ENCODE measurements at places on chromosomes 1 and 21.

DNA sequence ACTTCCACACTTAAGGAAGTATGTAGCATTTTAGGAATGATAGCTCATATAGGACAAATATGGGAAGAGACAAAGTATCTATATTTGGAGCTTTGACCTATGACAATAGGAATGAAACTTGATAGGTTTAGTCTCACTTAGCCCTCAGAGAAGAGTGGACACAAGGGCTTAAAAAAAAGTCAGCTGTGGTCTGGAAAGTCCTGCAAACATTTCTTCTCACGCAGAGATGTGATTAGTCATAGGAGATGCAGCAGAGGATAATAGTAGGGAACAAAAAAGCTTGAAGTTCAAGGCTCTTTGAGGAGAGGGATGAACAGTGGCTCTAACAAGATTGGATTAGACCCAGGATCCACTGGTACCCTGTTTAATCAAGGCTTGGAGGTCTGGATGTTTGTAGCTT, 14.8 kb upstream of the RNF220 start:
- no peak for DNase-seq

GRCh38 chr1:174413632-174414031, 34.1 kb upstream of the GPR52 start:
- no peak for DNase-seq

DNA sequence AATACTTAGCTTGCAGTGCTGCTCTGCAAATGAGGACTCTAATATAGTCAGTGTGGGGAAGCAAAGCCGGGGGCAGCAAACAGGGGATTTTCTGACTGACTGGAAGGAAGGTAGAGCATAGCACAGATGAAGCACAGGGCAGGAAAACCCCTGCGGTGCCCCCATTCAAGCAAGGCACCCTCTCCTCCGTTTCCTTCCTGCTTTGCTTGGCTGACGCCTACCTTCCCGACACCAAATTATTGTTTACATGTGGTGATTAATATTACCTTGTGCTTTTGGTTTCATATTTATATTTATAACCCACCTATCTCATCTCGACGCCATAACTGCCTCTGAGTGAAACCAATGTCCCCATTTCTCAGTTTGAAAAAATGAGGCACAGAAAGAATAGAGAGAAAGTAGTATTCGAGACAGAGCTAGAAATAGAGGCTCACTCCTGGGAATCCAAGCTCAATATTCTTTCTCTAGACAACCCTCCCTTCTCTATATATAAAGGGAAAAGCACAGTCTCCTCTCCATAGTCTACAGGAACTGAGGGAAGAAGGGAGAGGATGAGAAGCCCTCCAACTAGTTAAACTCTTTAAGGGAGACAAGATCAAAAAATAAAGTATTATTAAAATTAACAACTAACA, 41.3 kb downstream of the PIK3C2B start:
- peak; percentile 67 for DNase-seq

- DNase-seq, result no peak
Measured at GRCh38 chr1:51342591-51343206, 12.3 kb upstream of the TTC39A start.

- peak; percentile 90 for DNase-seq
Measured at GRCh38 chr1:65423884-65424572, 3.6 kb downstream of the LEPR start.

- no peak for DNase-seq
Measured at GRCh38 chr1:13818926-13819325, 118.9 kb downstream of the PRDM2 start.

GRCh38 chr1:32234792-32235191, 12.2 kb upstream of the FAM167B start:
- no peak for DNase-seq

DNA sequence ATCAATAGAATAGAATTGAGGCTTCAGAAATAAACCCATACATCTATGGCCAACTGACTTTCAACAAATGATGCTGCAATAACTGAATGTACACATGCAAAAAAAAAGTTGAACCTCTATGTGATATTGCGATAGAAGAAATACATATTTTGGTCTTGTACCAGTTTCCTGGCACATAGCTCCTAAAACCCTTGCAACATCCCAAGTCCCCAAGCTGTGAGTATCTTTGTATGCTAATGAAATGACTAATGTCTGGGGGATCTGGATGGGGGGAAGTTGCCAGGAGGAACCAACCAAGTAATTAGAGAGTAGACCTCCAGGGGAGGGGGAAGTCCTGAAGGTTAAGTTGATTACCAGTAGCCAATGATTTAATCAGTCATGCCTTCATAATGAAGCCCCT, 24.4 kb downstream of the BLZF1 start:
- no peak for DNase-seq

- DNase-seq, result peak; percentile 15
Measured at GRCh38 chr1:179143322-179143721, 61.5 kb downstream of the TOR3A start.

- peak; percentile 39 for DNase-seq
Measured at GRCh38 chr1:205458777-205459566, 3.1 kb upstream of the BLACAT1 start.

DNA sequence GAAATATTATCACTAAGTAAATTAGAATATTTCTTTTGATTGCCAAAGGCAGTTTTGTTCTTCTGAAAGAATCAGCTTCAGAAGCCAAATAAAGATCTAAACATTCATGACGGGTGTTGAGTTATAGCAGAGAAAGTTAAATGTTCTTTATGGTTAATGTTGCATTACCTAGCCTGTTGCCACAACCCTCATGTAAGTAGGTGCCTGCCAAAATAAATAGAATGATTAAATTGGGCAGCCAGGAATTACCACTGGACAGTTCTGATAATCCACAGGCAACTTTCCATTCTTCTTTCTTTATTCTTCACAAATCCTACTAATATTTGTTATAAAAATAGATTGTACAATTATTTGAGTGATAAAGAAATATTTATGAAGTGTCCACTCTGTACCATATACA, 217.9 kb upstream of the NRIP1 start:
- DNase-seq, result no peak

DNA sequence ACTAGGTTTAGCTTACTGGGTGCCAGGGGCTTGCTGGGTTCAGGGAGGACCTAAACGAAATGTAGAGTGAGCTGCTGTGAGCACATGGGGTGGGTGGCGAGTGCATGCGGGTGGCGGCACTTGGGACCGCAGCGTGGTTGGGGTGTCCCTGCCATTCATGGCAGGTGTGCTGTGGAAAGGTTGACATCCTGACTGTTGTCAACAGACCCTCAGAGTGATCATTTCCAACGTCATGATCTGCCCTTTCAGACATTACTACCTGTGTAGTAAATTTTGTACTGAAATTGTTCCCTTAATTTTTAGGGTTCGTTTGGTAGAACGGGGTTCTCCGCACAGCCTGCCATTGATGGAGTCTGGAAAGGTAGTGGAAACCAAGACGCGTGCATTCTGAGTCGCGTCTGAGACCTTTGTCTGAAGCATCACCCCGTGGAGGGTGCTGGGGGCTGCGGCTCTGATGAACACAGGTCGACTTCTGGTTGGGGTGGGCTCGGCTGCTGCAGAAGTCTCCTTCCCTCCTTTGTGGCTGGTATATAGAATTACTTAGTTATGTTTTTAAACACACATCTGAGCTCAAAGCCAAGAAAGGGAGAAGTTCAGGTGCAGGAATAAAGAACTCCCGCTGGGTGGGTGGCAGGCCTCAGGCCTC, 43.3 kb downstream of the S100B start:
- no peak for DNase-seq

GRCh38 chr1:30087465-30087864, 635.9 kb downstream of the MATN1 start:
- no peak for DNase-seq

- DNase-seq, result peak; percentile 77
Measured at GRCh38 chr1:200653022-200653462, 16.7 kb downstream of the DDX59 start.

GRCh38 chr1:54239631-54240031, 39.7 kb downstream of the MRPL37 start:
- DNase-seq, result no peak

DNA sequence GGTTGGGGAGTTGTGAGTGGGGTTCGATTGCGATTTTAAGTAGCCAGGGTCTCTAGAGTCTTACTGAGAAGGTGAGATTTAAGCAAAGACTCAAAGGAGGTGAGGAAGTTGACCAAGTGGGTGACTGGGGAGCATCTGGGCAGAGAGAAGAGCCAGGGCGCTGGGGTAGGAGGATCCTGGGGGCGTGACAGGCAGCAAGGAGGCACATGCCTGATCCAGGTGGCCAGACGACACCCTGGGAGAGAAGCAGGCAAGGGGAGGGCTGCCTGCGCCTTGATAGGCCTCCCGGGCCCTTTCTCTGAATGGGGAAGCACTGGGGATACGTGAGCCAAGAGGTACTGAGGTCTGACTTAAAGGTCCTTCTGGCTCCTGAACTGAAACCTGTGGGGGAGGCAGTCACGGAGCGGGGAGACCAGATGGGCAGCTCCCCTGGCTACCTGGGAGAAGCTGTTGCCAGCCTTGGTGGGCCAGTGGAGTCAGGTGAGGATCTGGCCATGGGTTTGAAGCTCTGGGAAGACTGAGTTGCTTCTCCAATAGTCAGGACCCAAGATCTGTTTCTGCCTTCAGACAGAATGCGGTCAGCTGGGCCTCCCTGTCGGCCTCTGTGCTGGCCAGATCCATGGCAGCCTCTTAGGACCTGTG, 5.4 kb downstream of the ZBTB48 start:
- no peak for DNase-seq

- DNase-seq, result no peak
Measured at GRCh38 chr1:75587692-75588091, 23.2 kb downstream of the SLC44A5 start.

DNA sequence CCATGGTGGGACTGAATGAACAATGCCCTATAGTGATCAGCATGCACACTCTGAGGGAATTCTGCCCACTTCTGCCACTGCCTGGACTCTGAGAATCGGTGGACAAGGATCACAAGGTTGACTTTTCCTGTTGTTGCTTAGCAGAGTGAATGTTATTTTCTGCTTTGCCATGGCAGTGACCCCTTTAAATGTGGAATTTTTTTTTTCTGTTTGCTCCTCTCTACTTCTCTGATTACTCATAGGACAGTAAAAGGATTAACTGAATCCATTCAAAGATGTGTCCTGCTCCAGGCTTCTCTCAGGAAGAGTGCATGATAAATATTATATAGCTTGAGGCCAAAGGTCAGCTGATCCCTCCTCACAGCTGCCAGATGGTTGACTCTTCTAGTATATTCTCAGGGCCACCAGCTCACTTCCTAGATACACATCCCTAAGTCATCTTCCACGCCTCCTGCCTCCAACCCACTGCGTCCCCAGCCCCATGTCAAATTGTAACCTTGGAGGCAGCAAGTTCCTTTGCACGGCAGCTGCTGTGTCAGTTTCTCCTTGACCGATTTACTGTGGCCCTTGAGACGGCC, 74.0 kb upstream of the RALGPS2 start:
- no peak for DNase-seq

GRCh38 chr1:93262645-93263044, 82.1 kb downstream of the CCDC18 start:
- DNase-seq, result no peak

DNA sequence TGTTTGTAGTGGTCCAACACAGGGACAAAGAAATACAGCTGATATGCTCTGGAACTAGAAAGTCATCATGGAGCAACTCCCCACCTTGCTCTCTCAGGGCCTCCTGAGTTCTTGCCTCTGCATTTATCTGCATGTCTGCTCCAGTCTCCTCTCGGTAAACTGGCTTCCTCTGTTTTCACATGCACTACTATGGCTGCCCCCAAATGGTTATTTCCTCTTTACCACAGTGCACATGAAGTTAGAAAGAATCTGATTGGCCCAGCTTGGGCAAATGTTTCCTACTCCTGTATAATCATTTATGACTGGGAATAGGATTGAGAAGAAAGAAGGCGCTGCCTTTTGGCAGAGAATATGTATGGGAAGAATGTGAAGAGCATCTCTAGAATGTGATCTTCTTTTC, 16.5 kb upstream of the PSMB2 start:
- DNase-seq, result no peak

DNA sequence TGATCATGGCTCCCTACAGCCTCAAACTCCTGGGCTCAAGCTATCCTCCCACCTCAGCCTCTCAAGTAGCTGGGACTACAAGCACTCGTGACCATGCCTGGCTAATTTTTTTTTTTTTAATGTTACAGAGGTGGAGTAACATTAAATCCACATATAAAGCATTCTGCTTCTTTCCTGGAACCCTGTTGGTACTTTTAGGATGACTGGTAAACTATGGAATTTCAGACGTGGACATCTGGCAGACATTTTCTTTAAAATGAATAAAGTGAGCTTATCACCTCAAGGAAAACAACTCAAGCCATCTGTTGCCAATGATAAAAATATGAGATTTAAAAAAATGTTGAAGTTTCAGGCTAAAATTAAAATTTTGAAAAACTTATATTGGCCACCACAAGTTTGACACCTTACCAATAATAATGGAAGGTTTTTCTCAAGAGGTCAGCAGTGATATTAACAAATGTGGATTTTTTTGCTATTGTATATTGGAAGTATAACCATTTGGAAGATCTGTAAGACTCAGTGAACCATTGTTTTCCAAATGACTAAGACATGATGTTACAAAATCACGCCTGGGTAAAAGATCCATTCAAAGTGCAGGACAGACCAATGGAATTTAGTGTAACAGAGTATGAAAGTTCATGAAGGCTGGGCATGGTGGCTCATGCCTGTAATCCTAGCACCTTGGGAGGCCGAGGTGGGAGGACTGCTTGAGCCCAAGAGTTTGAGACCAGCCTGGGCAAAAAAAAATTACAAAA, 52.7 kb upstream of the EIF4G3 start:
- DNase-seq, result no peak

GRCh38 chr1:167689567-167689920, 32.2 kb upstream of the MPZL1 start:
- no peak for DNase-seq

DNA sequence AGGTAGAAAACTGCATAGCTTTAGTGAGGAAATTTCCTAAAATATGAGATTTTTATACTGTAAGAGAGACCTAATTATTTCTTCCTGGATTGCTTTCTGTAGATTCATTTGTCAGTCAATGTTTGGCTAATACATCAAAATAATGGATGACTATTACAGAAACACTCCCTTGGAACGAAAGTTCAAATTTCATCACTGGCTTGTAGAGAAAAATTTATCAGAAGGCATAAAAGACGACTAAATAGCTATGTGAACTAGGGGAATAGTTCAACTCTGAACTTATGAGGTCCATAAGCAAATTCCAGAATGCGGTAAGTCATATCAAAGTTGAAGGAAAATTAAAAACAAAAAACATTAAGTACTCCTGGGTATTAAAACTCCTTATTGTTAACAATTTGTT, 36.0 kb downstream of the WNT2B start:
- no peak for DNase-seq

DNA sequence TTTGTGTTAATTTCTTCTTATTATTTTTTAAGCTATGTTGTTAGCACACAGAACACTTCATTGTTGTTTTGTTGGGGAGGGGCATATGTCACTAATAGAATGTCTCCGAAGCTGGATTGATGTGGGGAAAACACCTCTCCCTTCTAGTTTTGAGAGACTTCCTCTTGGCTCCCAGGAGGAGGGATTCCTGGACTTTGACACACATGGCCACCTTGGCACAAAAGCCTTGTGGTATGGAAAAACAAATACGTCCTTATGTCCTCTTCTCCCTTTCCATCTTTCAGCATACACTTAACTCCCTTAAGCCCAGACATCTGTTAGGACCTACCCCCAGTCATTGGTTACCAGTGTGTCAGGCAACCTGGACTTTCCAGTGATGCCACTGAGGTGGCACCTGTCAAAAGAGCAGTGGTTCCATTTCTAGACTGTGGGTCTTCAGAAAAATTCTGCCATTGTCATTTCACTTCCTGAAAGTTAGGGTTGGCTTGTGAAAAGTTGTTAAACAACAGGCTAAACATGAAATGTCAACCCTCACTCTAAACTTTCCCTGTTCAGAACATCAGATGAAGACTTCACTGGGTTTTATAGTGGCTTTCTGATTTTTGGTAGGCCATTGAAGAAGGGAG, 12.5 kb upstream of the ABCB10 start:
- no peak for DNase-seq
